ENCODE measurements at places on chromosomes 13 and 19.

GRCh38 chr19:4431808-4432674, 25.6 kb downstream of the UBXN6 start:
- DNase-seq, result no peak

GRCh38 chr19:1387684-1388636, 4.3 kb downstream of the NDUFS7 start:
- no peak for DNase-seq

GRCh38 chr13:101303521-101303920, 112.8 kb downstream of the NALCN start:
- DNase-seq, result no peak

GRCh38 chr19:14198384-14199376, 7.3 kb downstream of the ADGRL1 start:
- no peak for DNase-seq

- DNase-seq, result no peak
Measured at GRCh38 chr19:4059453-4059871, 7.2 kb downstream of the ZBTB7A start.

GRCh38 chr19:13119627-13120026, 1.6 kb downstream of the NACC1 start:
- no peak for DNase-seq

- no peak for DNase-seq
Measured at GRCh38 chr13:31880851-31881494, 141.6 kb downstream of the RXFP2 start.

DNA sequence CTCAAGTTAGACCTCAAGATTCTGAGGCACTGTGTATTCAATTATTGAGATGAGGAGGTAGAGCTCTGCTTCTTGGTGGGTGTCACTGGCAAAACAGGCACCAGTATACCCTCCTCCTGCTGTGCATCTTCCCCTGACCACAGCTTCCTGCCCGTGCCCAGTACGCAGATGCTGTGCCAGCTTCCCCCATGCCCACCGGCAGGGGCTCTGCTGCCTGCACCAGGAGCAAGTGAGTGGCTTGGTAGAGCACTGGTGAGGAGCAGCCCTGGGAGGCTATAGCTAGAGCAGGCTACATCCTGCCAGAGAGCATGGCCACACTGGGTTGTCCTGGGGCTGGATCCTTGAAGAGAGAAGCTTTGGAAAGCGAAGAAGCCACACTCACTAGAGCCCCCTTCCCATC, 21.0 kb upstream of the RNF17 start:
- DNase-seq, result no peak

- DNase-seq, result no peak
Measured at GRCh38 chr13:110923777-110924638, 9.1 kb upstream of the ANKRD10 start.

- DNase-seq, result no peak
Measured at GRCh38 chr13:47027780-47028437, 131.1 kb upstream of the HTR2A start.

- no peak for DNase-seq
Measured at GRCh38 chr19:54311486-54311885, 1.5 kb downstream of the LILRA5 start.

- DNase-seq, result peak; percentile 91
Measured at GRCh38 chr19:47035127-47036096, 13.0 kb downstream of the TMEM160 start.

DNA sequence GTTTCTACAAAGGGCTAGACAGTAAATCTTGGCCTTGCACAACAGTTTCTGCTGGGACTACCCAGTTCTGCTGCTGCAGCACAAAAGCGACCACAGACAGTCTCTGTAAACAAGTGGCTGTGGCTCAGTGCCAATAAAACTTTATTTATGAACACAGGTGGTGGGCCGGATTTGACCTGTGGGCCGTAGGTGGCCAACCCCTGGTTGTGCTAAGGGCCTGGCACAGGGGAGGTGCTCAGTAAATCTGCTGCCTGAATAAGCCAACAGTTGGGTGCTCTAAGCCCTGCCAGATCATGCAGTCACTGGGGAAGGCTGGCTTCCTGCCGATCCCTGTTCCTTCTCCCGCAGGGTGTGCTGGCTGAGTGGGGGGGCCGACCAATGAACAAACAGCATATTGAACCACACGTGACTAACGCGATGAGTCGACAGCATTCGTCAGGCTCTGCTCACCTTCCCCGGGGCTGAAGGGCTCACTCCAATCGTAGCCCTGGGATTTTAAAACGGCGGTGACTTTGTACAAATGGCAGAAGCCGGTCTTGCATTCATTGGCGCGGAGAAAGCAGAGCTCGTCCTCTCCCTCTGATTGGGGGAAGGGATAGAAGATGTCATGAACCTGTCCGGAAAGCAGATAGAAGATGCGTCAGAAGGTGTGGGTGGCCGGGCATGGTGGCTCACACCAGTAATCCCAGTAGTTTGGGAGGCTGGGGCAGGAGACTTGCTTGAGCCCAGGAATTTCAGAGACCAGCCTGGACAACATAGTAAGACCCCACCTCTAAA, 24.3 kb upstream of the MYDGF start:
- no peak for DNase-seq

GRCh38 chr13:28566283-28566682, 71.4 kb upstream of the FLT1 start:
- no peak for DNase-seq

- no peak for DNase-seq
Measured at GRCh38 chr13:25095851-25096453, at the start of gene PABPC3. TSS of gene PABPC3 (plus strand) at chr13:25096136. CDS start at chr13:25096199, 63 bp downstream.

DNA sequence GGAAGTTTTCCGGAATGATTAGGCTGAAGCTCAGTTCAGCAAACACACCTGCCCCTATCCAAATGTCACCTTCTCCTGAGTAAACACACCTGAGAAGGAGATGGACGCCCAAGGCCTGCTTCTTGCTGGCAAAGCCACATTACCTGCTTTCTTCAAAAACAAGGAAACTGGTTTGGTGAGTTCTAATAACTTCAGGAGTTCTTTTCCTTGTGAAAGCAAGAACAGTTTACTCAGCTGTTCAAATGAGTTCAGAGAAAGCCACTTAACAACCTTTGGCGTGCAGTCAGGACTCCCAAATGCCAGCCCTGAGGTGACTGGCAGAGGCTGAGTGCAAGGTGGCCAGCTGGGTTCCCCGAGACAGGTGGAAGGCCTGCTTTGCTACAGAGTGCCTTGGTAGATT, 160.5 kb downstream of the STK24 start:
- no peak for DNase-seq

GRCh38 chr13:19860884-19861655, 2.4 kb downstream of the ZMYM5 start:
- DNase-seq, result no peak

DNA sequence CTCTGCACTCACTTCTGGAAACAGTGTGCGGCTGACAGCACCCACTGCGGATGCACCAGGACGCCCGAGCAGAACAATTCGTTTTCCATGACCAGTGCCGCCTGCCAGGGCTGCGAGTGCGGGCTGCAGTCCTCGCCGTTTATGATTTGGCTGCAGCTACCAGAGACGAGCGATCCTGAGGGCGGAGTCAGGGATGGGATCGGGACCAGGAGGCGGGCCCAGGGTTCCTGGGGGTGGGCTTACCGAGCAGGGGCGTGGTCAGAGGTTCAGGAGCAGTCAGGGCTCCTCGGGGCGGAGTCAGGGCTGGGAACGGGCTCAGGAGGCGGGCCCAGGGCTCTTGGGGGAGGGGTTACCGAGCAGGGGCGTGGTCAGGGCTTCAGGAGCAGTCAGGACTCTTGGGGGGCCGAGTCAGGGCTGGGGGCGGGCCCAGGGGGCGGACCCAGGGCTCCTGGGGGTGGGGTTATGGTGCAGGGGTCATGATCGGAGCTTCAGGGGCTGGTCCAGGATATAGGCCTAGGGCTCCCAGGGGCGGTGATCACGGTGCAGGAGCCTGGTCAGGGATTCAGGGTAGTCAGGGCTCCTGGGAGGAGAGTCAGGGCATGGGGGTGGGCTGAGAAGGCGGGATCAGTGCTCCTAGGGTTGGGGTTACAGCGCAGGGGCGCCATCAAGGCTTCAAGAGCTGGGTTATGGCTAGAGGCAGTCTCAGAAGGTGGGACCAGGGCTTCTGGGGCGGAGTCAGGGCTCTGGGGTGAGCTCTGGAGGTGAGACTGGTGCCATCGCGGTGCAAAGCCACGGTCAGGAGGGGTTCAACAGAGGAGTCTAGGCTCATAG, 1.7 kb downstream of the KLK4 start:
- DNase-seq, result no peak

GRCh38 chr19:48568345-48568886, 16.4 kb downstream of the SULT2B1 start:
- DNase-seq, result no peak

DNA sequence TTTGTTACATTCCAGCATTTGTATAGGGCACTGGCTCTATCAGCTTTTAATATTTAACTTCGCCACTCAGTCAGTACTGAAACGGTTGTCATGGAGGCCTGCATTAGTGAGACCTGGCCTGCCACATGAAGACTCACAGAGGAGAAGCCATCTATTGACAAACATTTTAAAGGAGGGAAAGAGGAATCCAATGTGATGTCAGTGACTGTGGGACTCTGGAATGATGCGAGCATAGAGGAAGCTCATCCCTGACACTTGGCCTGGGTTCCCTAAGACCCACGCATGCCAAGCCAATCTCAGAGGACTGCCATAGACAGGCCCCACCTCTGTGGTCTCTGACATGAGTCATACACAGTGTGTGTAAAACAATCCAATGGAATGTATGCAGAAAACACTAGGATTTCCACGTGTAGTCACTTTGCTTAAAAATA, 7.9 kb upstream of the DPY19L3 start:
- DNase-seq, result no peak

DNA sequence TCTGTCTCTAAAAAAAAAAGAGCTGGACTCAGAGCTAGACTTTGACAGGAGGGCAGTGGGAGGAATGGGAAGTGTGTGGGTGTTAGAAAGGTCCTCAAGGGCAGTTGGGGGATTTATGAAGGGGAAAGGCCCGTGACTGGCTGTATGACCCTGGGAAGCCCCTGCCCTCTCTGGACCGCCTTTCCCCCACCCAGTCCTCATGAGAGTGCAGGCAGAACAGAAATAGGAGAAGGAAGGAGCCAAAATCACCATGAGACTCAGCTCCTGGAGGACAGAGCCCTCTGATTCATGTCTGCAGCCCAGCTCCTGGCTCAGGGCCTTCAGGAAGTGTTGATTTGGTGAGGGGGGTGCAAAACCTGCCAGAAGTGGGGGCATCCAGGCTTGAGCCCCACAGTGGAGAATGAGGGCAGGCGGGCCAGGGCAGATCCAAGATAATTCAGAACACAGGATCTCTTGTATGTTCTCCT, 8.7 kb upstream of the SMG9 start:
- DNase-seq, result no peak

DNA sequence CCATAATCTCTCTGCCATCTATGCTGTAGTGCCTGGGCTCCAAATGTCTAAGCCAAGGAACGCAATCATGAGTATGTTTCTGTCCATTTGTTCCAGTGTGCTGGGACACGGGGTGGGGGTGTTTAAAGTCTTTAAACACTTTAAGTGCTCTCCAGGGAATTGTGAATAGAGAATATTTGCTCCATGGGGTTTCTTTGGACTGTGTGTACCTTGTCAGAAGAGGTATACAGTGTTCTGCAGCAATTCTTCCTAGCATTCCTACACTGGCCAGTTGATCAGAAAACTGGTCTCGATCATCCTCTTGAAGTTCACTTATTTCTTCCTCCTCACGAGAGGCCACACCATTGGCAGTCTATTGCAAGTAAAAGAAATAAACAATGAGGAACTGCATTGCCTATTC, 35.1 kb upstream of the EEF1AKMT1 start:
- no peak for DNase-seq

- no peak for DNase-seq
Measured at GRCh38 chr13:26485786-26486185, 71.7 kb upstream of the WASF3 start.

DNA sequence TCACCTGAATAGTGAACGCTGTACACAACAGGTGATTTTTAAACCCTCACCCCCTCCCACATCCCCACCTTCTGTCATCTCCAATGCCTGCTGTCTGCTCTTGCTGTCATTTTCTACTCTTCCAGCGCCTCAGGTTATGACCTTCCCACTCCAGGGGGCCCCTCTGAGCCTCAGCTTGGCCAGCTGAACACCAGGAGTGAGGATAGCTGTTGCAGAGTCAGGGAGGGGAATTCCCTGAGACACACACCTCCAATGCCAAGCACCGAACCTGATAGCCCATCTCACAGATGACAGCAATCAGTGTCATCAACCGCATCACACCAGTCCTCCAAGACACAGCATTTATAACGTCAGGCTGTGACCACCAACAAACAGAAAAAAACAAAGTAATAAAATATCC, 193.5 kb downstream of the ZNF536 start:
- DNase-seq, result no peak

GRCh38 chr13:25574437-25575411, 202.9 kb downstream of the ATP8A2 start:
- peak; percentile 42 for DNase-seq

DNA sequence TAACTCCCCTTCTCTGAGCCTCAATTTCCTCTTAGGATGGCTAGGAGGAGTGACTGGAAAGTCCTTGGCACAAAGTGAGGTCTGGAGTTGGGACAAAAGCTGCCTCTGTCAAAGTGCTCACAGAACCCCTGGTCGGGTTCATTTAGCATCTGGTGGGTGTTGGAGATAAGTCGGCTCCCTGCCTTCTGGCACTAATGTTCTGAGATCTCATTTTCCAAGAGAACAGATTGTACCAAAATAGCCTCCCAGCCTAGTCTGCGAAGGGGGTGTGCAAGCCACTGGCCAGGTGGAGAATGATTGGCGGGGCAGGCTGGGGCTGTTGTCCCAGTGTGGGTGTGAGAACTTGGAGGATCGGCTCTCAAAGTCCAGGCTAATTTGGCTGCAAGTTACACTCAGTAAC, 20.7 kb upstream of the NWD1 start:
- no peak for DNase-seq

DNA sequence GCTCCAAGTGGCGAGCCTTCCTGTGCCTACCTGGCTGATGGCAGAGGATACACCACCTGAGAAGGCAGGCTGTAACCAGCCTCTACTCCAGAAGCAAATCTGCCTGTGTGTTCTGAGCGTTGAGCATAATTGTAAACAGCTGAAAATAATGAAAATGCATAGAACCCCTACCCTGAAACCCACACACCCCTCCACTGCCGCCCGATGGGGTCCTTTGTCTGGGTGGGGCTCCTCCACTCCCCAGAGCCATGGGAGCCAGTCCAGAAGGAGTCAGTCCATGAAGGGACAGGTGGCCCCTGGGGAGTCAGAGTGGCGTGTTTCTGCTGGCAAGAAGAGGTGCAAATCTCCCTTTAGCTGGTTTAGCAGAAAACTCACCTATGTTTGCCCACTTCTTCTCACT, 8.0 kb upstream of the SOX1 start:
- DNase-seq, result no peak

GRCh38 chr13:20964904-20965303, 62.4 kb upstream of the XPO4 start:
- no peak for DNase-seq

GRCh38 chr19:28705008-28705407, 507.9 kb downstream of the UQCRFS1 start:
- DNase-seq, result no peak

DNA sequence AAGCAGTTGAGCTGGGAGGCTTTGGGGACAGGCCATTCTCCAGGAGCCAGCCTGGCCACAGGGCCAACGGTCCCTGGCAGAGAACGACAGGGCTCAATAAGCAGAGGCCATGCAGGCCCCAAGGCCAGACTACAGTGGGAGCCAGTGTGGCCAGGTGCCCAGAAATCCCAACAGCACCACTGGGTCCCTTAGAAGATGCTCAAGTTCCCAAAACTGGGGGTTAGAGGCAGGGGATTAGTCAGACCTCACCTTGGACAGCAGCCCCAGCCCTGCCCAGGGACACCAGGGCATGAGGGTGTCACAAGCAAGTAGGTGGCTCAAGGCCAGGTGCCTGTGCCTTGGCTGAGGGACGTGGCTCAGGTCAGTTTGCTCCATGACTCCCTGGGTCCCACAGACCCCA, 12.8 kb downstream of the SCGB2B2 start:
- no peak for DNase-seq
